ENCODE measurements at places on chromosomes 4 and X.

GRCh38 chr4:123555233-123555806 is 158.7 kb downstream of the SPRY1 start:
- DNase-seq = no peak

DNA sequence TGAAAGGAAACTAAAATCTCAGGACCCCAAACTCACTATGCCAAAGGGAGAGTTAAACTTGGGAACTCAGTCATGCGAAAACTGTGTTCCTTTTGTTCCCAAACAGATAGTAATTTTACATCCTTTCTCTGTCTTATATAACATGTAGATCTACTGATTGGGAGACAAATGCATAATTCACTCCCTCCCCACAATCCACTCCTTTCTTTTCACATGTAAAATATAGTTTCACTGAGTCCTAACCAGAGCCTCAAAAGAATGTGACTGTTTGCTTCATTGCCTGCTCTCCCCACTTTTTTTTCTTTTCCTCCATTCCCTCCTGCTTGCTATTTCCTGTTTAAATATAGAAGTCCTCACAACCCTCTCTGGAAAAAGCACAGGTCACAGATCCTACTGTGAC is 699.3 kb upstream of the ADGRL3 start:
- no peak for DNase-seq

- no peak for DNase-seq
Observed at GRCh38 chr4:58564695-58565475, 1454.7 kb upstream of the IGFBP7 start.

GRCh38 chrX:109403922-109404321 is 78.0 kb downstream of the GUCY2F start:
- no peak for DNase-seq

DNA sequence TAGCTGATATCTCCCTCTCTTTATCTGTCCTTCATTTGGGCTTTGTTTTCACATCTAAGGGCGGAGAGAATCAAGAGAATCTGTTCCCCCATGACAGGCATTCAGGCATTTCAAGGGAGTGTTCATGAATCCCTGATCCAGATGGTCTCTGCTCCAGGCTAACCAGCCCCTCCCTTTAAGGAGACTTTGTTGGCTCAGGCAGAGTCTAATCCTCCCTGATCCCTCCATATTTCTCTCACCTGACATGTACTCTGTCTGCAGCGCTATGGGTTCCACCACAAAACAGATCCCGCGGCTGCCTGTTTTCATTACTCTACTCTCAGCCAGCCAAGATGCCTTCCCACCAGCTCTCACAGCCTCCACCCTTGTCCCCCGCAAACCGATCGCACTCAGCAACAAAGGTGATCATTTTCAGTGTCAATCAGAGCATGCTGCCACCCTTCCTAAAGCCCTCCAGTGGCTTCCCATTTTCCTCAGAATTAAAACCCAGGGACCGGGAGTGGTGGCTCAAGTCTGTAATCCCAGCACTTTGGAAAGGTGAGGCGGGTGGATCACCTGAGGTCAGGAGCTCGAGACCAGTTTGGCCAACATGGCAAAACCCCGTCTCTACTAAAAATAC is 30.3 kb upstream of the SLC2A9 start:
- DNase-seq = no peak

DNA sequence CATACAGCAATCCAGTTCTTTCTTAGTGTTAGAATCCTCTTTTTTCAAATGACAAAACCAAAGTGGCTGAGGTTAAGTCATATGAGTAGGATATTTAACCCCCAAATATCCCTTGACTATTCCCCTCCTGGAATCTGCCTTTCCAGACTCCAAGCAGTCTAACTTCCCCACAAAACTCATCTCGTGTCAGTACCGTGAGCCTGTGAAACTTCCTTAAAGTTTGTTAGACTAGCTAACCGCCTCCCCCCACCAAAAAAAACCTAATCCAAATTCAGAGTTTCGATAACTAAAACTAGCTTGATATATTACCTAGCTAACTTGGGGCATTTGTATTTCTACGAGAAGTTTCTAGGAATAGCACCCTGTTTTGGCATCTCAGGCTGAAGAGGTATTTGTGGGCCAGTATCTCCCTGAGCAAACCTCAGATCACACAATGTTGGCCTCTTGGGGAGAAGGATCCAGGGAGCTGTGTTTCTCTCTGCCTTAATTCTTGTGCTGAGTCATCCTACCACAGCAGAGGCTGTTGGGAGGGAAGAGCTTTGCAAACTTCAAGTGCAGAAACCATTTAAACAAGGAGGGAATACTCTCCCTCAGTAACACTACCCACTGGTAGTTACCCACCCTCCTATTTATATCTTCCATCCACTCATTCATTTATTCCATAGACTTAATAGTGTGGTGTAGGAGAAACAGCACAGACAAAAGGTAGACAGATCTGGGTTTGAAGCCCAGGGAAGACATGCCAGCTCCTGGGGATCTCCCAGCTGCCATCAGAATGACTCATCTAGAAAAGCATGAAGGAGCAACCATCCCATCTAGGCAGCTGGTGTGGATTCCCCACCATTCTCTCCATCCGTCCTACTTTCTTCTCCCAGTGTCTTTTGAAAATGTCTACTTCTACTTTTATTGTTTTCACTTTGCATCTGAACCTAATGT is 39.3 kb upstream of the TXK start:
- DNase-seq = no peak

GRCh38 chr4:98468709-98469108 is 189.7 kb downstream of the TSPAN5 start:
- DNase-seq = no peak

- no peak for DNase-seq
Observed at GRCh38 chrX:46559062-46559461, 13.8 kb upstream of the ZNF674 start.

- DNase-seq = peak; percentile 58
Observed at GRCh38 chrX:49186125-49187027, at the start of gene PRICKLE3. TSS of gene PRICKLE3 (minus strand) at chrX:49186373. CDS start at chrX:49186297, 76 bp downstream.

Measured in stimulated activated CD8-positive, alpha-beta memory T cell treated with anti-CD3 and anti-CD28 coated beads, Interleukin-4, amount 100 ng/mL, for 24 hours (primary cell).